ENCODE measurements at places on chromosomes 5 and 9.

DNA sequence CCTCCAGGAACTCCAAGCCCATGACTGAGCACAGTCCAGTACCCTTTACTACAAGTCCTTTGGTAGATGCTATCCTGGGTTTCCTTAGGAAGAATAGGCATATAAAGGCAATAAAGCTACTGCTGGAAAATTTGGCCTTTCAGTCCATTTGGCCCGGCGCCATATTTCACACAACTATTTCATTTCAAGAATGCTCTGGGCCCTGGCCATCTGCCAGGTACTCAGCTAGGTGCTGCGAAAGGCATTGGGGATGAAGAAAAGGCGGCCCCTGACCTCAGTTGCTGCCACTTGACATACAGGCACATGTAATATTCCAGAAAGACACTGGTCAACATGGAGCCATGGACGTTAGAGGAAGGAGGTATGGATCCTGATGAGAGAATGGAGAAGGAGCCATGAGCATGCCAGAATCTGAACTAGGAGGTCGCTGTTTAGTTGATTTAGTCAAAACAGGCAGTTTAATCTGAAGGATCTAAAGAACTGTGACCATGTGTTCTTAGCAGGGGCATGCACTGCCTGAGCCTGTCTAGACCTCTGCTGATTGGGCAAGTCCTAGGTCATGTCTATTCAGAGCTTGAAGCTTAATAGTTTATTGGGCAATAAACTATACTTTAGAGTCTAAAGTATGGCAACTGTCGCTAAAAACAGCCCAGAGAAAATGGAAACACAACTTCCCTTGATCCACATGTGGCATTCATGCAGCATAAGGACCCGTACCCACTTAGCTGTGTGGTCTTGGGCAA is 149.3 kb downstream of the MELK start:
- no peak for DNase-seq

DNA sequence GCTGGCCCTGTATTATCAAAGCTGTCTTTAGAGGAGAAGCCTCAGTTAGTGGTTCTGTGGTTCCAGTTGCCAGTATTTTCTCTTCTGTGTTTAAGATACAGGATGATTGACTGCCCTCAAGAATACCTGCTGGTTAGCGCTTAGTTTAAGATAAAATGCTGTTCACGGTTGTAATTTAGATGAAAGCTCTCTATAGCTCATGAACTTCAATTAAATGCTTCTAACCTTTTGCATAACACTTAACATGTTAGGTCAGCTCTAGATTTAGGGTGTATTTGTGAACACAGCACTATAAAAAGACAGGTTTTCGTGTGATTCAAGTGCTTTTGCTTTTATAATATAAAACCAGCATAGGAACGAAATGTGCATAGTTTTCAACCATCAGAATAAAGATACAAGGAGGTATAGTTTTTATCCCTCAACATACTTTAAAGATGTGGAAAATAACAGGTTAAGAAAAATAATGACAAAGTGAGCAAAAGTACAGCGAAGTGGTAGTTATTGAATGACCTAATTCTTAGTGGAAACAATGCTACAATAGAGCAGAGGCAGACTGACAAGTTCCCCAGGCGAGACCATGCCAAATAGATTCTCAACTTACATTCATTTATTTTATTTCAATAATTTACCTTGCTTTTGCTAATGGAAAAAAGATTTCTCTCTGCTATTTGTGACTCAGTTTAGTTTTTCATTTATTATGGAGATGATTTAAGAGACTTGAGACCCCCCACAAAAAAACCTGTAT is 602.6 kb upstream of the DMAC1 start:
- DNase-seq = no peak

GRCh38 chr5:38879078-38879460 is 33.3 kb downstream of the OSMR start:
- no peak for DNase-seq

- DNase-seq = no peak
These were observed 5.1 kb downstream of the RCL1 start for GRCh38 chr9:4797854-4798150.

GRCh38 chr9:20226345-20226744 is 396.0 kb downstream of the MLLT3 start:
- DNase-seq = no peak

DNA sequence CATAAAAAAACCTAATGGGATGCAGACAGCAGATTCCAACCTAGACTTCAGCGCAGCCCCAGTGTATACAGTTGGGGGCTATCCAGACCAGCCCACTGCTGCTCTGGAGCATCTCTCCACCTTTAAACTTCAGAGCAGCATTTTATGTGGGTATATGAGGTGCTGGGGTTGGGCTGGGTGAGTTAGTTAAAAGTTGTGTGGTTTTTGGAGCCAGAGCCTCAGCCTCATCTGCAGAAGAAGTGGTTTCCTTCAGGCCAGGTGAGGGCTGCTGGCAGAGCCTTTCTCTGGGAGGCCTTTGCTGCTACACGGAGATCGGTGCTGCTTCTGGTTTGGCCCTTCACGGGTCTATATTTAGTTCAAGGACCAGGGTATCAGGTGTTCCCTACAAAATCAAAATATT is 228.3 kb downstream of the PDZD2 start:
- DNase-seq = no peak

DNA sequence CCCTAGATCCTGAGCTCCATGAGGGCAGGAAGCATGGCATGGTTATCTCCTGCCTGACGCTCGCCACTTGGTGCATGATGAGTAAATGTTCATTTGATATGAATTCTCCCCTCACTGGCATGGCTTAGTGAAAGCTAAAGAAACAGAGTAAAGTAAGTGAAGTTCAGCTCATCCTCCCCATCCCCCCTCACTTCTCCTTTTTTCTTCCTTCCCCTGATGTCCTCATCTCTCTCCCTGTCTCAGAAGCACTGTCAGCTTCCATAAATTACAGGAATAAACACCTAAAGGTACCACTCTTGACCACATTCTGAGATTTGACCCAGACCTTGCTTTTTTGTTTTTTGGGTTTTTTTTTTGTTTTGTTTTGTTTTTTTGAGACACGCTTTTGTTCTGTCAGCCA is 73.3 kb downstream of the SNX18 start:
- DNase-seq = no peak

DNA sequence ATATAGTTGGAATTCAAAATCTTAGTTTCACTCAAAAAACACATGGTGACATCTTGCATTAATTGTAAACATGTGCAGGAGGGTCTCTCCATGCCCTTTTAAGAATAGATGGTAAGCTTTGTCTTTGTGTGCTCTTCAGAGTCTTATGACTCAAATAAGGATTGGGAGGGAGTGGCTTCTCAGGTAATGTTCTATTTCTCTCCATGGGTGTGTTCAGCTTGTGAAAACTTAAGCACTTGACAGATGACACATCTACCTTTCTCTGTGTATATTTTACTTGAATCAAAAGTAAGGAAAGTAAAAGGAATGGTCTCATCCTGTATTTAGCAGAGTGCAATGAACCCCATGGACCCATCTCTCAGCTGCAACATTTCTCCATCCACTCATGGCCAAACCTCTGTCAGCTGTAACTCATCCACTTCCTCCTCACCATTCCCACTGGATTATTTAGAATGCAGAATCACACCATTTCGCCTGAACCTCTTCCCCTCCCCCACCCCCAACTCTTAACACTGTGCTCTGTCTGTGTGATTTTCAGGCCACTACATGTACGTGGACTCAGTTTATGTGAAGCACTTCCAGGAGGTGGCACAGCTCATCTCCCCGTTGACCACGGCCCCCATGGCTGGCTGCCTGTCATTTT is 82.1 kb downstream of the MAMDC2 start:
- no peak for DNase-seq

GRCh38 chr5:73969195-73970036 is 343.4 kb downstream of the ARHGEF28 start:
- no peak for DNase-seq

- DNase-seq = no peak
These were observed 311.1 kb upstream of the CLINT1 start for GRCh38 chr5:158170060-158170459.

GRCh38 chr5:86917117-86917579 is 299.4 kb downstream of the COX7C start:
- DNase-seq = no peak

DNA sequence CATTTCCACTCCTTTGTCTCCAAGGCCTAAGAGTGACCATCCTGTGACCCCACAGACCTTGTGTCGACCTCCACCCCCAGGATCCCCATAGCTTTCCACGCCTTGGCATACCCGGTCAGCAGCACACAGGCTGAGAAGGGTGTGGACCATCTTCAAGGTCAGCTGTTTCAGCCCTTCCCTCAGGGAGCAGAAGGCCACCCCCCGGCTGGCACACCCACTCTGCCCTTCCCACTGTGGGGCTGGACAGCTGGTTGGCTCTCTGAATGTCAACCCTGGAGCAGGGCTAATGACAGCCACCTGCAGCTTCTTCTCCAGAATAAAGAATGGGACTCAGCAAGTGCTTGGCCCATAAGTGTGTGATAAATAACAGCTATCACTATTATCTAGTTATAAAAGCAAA is 93.1 kb downstream of the OLFM1 start:
- no peak for DNase-seq

- DNase-seq = no peak
These were observed 4.8 kb downstream of the NKD2 start for GRCh38 chr5:1013238-1013947.

DNA sequence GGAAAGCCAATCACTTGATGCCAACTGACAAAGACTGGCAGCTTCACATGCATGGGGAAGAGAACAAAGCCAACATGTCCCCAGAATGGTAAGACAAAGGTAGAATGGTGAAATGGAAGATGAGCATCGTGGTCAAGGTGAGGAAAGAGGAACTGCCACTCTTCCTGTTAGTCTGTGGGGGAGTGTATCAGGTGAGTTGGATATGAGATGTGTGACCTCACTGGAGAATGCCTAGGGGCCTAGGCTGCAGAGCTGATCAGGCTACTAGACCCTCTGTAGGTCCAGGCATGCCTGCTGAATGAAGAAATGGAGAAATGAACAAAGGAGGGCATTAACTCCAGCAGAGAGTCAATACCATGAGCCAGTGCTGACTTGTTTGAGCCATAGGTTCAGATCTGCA is 112.4 kb upstream of the SLC1A3 start:
- no peak for DNase-seq

DNA sequence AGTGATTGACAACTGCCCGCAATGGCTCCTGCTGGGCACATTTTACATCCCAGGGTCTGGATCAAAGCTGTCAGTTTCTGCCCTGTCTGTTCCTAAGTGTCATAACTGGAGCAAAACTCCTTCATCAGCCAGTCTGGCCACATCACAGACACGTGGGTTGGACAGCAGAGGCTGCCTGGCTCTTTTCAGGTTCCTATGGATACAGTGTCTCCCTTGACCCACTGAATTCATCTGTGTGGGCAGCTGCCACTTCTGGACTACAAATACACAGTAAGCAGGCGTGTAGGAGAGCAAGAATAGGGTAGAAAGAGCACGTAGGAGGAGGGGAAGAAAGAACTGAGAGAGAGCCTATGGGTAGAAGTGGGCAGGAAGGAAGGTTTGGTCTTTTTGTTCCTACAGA is 238.0 kb downstream of the ENC1 start:
- no peak for DNase-seq

- no peak for DNase-seq
These were observed 97.9 kb upstream of the PCSK1 start for GRCh38 chr5:96530901-96531300.

DNA sequence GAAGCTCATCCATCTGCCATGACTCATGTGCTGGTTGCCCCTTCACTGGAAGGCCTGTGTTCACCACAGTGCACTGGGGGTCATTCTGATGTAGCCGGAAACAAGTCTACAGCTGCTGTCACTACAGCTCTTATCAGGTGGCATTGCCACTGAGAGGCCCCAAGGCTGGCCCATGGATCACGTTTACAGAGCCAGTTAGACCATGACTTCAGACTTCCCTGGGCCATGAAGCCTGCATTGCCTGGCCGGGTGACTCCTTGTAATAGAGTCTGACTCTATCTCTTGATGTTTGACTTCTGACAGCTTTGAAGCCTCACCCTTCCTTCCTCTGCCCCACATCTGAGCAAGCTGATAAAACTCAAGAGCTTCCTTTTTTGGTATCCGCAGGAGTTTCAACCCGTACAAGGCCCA is 473.5 kb upstream of the DAP start:
- DNase-seq = no peak

GRCh38 chr5:151739939-151740335 is 18.5 kb downstream of the ATOX1 start:
- no peak for DNase-seq

- DNase-seq = no peak
These were observed 47.9 kb downstream of the STOM start for GRCh38 chr9:121322037-121322736.

- no peak for DNase-seq
These were observed 34.3 kb downstream of the KCNIP1 start for GRCh38 chr5:170538096-170538465.

GRCh38 chr5:155260798-155261197 is 247.2 kb downstream of the KIF4B start:
- no peak for DNase-seq

DNA sequence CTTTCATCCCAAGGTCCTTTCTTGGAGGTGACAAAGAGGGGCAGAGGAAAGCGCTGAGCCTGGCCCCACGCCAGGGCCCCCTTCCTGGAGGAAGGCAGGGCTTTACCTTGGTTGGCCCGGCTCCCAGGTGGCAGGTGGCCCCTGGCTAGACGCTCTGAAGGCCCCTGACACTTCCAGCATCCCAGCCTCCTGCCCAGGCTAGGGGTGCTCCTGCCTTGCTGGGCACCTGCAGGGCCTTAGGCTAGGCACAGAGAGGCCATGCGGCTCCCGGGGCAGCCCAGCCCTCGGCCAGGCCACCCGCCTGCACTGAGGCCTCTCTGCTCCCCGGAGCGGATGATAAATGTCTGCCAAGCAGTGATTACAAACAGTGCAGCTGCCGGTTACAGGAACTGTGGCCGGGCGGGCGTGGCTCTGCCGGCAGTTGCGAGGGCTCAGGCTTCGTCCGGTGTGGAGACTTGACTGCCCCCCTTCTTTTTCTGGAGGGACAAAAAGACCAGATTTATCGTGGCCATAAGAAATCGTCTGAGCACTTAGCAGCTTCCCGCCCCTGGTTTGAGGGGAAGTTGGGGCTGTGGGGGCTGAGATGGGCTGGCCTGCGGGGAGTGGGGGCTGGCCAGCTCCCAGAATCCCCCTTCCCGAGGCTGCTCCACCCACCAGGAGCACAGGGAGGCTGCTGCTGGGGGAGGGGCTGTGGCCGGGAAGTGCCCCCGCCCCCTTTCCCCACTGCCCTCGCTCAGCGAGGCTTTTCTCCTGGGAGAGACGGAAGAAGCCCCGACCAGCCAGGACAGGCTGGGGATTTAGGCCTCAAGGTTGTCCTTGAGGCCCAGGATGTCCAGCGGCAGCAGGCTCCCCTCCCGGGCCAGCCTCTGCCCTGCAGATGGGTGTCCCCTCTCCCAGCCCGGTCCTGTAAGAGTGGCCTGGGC is 31.6 kb upstream of the UBAC1 start:
- peak; percentile 49 for DNase-seq

GRCh38 chr5:54177058-54177457 is 133.3 kb downstream of the ARL15 start:
- DNase-seq = no peak

- no peak for DNase-seq
These were observed 8.3 kb upstream of the CCNO start for GRCh38 chr5:55241746-55242145.

DNA sequence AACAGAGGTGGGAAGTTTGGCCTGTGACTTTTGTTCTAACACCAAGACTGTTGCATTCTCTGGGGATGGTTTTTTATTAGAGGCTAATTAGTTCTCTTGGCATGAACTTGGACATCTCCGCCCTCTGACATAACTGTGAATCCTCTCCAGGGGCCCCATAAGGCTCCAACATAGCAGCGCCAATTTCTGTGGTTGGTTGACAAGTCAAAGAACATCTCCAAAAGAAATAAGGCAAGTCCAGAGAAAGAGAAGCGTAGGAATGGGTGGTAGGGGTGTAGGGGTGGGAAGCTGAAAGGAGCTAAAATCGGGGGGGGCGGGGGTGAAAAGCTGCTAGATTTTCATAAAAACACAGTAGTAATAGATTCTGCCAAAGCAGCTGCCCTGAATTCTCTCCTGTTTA is 81.0 kb upstream of the DAB2 start:
- no peak for DNase-seq

Data from omental fat pad (tissue), 4 donors.